ENCODE measurements at places on chromosomes 5 and 9. TPM values are rescaled to one million over a fixed set of nuclear protein-coding genes. Genes with fewer than 3 reads are reported as not detected.

The PCDHGB2 gene
- 0.28 TPM for total RNA-seq

The C9orf153 gene
- total RNA-seq, result 0.58 TPM

The ARL15 gene
- total RNA-seq, result 7.5 TPM

The GRXCR2 gene
- not detected for total RNA-seq

The PHF24 gene
- total RNA-seq, result not detected

The DAB2IP gene
- total RNA-seq, result 0.58 TPM

DNA sequence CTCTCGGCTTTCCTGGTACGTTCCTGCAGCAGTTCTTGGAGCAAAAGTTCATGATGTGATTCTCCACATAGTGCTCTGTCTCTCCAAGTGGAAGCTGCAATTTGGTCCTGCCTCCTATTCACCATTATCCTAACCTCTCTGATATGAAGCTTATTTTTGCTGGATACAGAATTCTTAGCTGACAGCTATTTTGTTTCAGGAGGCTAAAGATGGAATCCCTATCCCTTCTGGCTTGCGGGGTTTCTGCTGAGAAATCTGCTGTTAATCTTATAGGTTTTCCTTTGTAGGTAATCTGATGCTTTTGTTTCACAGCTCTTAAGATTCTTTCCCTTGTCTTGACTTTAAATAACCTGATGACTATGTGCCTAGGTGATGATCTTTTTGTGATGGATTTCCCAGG is 181.6 kb upstream of the VLDLR start:
- DNase-seq, result no peak

DNA sequence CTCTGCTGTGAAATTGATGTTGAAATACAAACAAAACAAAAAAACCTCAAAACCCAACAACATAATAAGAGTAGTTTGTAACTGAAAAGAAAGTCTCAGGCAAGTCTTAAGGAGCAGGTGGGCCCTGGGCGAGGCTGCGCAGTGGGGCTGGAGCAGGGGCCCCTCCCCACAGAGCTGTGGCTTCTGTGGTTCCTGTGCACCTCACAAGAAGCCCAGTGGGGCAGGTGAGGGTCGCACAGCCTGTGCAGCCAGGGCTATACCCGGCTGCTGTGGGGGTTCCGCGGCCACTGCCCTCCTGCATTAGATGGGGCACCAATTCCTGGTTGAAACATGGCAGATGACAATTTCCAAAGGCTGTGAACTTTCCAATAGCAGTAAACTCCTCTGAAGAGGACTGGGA is 75.3 kb downstream of the TRIO start:
- DNase-seq, result no peak

DNA sequence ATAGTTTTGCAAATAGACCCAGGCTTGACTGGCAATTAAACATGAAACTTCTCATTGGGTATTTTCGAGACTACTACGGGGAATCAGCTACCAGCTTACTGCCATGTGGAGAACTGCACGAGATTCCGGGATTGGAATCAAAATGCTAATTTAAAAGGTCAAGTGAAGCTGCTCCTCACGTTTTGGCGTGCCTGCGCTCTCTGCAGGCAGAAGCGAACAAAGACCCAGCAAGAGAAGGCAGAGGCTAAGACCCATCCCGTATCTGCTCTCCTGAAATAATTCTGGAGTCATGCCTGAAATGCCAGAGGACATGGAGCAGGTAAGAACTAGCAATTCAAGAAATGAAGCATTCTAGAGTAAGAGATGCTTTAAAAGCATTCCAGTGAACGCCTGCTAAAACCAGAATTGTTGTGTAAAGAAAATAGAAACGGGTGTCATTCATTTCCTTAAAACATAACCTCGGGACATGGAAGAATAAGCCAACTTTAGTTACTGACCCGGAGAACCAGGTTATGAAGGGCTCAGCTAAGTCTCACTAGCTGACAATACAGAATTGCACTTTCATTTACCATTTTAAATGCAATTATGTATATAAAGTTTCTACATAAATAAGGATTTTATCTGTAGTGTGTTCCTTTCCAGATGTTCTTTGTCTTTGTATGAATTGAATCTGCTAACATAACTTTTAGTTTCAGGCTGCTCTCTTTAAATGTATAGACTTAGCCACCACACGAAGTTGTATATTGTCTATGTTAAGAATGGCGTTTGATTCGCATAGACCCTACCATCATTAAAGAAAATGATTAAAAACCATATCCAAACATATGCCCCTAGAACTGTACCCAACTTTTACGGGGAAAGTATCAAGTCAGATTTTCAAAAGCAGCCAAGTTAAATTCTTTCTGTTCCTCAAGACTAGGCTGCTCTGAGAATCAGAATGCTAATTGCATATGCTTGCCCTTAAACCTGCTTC is 2.0 kb upstream of the MAT2B start:
- DNase-seq, result peak; percentile 75

GRCh38 chr5:14902826-14903560 is 31.4 kb upstream of the ANKH start:
- no peak for DNase-seq

GRCh38 chr5:62653001-62653863 is 74.6 kb downstream of the LRRC70 start:
- no peak for DNase-seq

- peak; percentile 32 for DNase-seq
Observed at GRCh38 chr5:151315998-151316597, 12.5 kb upstream of the SLC36A3 start.

GRCh38 chr5:55577353-55578060 is 42.7 kb upstream of the PLPP1 start:
- DNase-seq, result no peak

DNA sequence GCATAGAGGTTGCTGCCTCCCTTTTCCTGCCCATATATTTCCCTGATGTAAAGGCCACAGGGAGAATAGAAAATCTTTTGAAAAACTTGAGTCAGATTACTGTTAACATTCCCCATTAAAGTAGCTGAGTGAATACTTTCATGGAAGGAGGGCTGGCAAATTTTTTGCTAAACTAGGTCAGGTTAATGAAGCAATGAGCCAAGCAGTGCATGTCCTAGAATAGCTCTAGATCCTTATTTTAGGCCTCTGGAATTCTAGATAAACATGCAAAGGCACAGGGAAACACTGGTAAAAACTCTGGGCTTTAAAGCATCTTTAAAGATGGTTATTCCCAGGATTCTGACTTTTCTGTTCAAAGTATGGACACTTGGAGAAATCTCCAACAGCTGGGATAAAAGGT is 27.9 kb downstream of the TTC1 start:
- DNase-seq, result no peak

GRCh38 chr5:67493676-67494075 is 297.1 kb upstream of the CD180 start:
- no peak for DNase-seq

DNA sequence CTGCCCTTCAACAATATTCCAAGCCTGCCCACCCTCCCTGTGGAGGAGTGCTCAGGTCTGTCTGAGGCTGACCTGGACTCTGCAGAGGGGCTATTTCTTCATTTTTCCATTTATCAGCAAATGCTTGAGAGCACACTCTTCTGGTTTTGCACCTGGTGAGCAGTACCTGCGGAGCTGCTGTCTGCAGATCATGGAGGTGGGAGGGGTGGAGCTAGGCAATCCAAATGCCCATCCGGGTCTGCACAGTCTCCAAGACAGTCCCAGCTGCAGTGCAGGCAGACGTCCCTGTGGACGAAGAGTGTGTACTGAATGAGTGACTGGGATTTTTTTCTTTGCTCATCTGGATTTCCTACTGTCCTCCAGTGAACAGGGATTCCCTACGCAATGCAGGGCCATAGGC is 239.8 kb downstream of the IRX2 start:
- no peak for DNase-seq

DNA sequence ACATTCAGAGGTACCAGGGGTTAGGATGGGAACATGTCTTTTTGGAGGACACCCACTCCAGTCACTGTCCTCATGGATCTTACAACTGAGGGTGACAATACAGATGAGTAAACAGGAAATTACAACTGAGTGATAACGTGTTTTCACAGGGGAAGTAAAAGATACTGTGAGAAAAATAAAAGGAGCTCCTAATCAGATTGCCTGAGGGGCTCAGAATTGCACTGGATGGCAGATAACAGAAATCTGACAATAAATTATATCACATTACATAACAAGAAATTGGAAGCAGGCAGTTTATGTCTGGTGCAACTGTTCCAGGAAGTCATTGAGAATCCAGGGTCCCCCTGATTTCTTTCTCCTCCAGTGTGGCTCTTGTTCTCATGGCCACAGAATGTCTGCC is 40.1 kb upstream of the PCSK1 start:
- DNase-seq, result no peak

GRCh38 chr5:58886315-58887207 is 303.7 kb downstream of the RAB3C start:
- peak; percentile 77 for DNase-seq

DNA sequence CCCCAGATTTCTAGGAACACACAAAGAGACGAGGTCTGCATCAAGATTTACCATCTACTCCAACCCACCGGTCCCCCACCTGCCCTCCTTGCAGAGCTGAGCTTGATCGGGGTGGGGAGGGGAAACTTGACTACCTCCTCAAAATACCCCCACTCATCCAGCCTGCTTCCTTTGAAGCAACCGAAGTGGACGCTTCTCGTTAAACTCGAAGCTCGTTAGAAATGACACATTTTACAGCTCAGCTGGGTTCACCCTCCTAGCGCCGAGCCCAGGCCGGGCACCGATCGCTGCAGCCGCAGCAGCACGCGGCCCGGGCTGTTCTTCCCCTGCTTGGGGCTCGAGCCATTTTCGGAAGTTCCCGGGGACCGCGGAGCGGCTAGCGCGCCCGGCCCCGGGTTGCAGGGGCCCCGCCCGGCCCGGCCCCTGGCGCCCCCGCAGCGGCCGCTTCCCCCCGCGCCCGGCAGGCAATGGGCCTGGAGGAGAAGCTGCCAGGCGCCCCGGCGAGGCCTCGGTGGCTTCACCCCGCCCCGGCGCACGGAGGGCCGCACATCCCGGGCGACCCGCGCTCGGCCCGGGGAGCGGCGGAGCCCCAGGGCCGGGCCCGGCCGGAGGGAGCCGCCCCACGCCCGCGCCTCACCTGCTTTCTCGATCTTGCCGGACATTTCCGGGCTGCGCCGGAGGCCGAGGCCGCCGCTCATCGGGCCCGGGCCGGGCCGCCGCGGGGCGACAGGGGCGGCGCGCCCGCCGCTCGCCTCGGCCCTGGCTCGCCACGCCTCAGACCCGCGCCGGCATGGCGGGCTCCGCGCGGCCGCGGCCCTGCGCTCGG is 530 bp downstream of the RAPGEF1 start:
- peak; percentile 42 for DNase-seq

- DNase-seq, result no peak
Observed at GRCh38 chr5:91177639-91178038, 205.5 kb downstream of the ARRDC3 start.

DNA sequence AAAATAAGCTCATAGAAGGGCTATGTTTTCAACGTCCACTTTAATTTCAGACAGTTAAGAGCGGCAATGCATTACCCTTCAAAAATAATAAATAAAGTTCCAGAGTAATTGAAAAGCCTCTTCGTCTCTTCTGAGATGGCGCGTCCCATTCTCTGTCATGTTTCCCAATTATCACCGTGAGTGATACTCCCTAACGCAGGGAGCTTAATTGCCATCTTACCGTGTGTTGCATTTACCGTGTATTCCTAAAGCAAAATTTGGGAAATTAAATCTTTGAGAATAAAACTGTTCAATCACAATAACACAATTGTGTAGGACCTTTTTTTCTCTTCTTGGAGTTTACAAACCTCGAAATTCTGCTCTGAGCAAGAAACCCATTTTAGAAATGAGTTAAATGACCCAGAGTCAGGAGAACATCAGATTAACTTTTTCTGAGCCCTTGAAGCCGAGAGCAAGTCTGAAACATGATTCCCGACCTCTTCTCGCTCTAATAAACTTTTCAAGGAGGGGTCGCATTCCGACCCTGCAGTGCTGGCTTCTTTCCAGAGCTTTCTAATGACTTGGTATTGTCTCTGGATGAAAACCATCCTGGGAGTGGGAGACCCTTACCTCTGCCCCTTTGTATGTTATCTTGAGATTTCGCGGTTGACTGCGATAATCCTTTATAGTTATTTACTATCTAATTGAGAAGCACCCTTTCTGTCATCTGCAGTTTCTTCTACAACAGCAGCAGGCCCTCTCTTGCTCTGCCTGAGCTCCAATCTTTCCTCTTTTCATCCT is 251.5 kb downstream of the FSTL4 start:
- DNase-seq, result no peak

DNA sequence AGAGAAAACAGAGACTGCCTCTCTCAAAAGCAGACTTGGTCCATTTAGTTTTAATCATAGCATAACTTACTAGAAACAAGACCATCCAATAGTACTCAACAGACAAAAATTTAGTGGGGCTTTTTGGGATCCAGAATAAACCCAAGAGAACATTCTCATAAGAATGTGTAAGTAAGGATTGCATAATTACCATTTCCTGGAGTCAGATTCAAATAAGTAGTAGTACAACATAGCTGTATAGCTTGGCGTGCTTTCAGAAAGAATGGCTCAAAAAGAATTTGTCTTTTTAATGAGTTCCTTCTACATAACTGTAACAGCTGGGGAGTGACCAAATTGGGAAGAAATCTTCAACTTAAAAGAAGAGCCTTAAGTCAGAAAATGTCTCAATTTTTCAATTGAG is 145.4 kb downstream of the DENND1A start:
- no peak for DNase-seq

Data from CD8-positive, alpha-beta T cell (primary cell).